Activated gamma-delta T cell treated with anti-CD3 and anti-CD28 coated beads, Interleukin-2, amount 50 U/mL, for 16 hours (primary cell): ENCODE measurements at places on chromosomes 7 and 10.

DNA sequence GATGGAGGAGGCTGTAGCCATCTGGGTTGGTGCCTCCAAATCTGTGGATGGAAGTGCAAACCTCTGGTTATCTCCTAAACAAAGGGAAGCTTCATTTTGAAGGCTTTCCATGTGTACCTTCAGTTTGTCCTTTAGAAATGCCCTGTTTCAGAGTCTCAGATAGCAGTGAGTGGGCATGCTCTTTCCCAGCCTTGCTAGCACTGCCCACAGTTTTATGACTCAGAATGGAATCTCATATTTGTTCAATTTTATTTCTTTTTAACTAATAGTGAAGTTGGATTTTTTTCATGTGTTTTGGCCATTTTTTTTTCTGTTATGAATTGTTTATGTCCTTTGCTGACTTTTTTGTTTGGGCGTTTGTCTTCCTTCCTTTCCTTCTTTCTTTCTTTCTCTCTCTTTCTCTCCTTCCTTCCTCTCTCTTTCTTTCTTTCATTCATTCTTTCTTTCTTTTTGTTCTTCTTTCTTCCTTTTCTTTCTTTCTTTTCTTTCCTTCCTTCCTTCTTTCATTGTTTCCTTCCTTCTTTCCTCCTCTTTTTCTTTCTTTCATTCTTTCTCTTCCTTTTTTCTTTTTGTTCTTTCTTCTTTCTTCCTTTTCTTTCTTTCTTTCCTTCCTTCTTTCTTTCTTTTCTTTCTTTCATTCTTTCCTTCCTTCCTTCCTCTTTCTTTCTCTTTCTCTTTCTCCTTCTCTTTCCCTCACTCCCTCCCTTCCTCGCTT is 25.6 kb downstream of the PRF1 start:
- DNase-seq, result no peak

GRCh38 chr10:69650589-69651261 is 20.7 kb downstream of the FAM241B start:
- no peak for DNase-seq

GRCh38 chr10:22597138-22597537 is 117.2 kb downstream of the PIP4K2A start:
- DNase-seq, result no peak

- no peak for DNase-seq
Observed at GRCh38 chr7:12722136-12722535, 34.7 kb downstream of the ARL4A start.

- no peak for DNase-seq
Observed at GRCh38 chr10:14048930-14049613, 281.7 kb downstream of the FRMD4A start.

DNA sequence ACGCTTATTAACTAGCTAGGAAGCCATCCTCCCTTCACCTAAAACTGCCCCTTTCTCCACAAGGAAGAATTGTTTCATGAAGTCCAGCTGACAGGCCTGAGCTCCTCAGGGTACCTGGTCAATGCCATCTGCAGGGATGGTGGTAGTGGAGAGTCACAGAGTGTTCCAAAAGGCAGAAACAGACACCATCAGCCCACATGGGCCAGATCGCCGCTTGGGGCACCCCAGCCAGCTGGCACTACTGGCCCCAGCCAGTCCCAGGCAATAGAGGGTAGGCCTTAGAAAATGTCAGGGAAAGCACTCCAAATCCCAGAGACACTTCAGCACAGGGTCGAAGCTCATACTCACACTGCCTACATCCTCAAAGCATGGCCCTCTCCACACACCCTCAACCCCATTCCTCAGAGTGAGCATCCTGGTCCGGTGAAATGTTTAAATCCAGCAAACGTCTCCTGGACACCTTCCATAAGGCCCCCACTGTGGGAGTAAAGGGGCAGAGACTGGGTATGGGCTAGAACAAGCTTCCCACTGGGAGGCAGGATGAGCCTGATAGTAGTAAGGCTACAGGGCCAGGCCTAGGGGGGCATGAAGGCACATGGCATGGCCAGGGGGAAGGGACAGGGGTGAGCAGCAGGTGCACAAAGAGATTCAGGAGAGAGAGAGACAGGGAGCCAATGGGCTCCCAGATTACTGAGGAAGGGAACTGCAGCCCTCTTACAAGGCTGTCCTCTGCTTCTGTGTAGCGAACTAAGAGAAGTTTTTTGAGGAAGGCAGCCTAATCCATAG is 1.9 kb downstream of the LRRC20 start:
- no peak for DNase-seq
